HFFc6 (cell line): ENCODE measurements at places on chromosomes 6 and 20. TPM values are rescaled to one million over a fixed set of nuclear protein-coding genes. Genes with fewer than 3 reads are reported as not detected.
A peak's percentile ranks its signal among the peaks of the same experiment; 100 is the strongest.

COL9A1 gene
- total RNA-seq, result not detected in 3 replicates

- peaks cover 3% of the 10 kb centered on the region for H3K27me3 ChIP-seq
- no peaks in the 10 kb centered on the region for H3K36me3 ChIP-seq
- no peak overlapping the region for H3K4me3 ChIP-seq
- no peak for DNase-seq
- no peak overlapping the region for H3K27ac ChIP-seq
- peaks cover 36% of the 10 kb centered on the region for H3K4me1 ChIP-seq
Measured at GRCh38 chr6:21918041-21918440, 324.5 kb downstream of the SOX4 start.

DNA sequence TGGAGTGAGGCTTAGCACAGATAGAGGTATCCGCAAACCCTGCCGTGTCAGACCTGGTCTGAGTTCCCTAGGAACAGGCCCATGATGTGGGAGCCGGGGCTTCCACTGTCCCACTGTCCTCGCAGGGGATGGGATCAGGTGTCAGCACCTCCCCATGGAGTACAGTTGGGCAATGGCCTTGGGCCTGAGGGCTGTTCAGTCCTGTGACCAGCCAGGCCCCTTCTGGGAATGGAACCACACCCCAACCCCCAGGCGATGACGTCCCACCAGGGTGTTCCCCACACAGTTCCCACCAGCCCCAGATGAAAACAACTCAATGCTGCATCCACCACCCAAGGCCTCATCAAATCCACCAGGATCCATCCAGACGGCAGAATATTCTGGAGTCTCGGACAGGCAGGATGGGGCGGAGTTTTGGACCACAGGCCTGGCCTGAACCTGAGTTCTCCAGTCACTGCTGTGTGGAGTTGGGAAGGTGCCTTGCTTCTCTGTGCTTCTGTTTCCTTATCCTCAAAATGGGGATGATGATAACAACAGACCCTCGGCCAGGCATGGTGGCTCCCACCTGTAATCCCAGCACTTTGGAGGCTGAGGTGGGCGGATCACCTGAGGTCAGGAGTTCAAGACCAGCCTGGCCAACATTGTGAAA is 62.2 kb downstream of the UBE2V1 start:
- no peaks in the 10 kb centered on the region for H3K36me3 ChIP-seq
- H3K4me1 ChIP-seq, result peaks cover 33% of the 10 kb centered on the region
- H3K4me3 ChIP-seq, result no peak overlapping the region
- no peak for DNase-seq

GRCh38 chr6:22152841-22153240 is 144.0 kb downstream of the PRL start:
- no peak overlapping the region for H3K27ac ChIP-seq
- no peak for DNase-seq
- H3K4me3 ChIP-seq, result no peak overlapping the region
- H3K4me1 ChIP-seq, result peaks cover 14% of the 10 kb centered on the region
- no peaks in the 10 kb centered on the region for H3K36me3 ChIP-seq

NKX2-4 gene
- not detected in 3 replicates for total RNA-seq

DNA sequence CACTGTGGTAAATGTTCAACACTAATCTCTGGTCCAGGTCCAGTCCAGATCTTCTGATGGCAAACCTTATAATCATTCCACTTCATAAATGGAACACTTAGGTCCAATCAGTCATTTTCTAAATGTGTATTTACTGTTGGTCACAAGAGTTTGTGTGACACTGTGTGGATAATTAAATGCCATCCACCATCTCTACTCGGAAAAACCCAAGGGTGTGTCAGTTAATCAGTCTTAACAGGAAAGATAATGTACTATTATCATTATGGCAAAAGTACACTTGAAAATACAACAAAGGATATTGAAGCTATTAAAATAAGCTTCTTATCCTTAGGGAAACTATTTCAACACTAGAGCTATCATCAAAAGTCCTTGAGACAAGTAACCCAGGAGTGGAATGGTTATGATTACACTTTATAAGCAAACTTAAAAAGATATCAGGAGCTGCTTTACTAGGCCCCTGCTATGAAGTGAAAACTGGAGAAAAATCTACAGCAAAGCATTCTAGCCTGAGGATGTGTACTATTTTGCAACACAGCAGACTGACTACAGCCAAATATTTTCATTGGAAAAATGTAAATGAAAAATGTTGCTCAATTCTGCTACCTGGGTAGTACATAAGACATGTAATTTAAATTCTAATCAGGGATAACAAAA is 227.9 kb downstream of the LAMA2 start:
- peaks cover 2% of the 10 kb centered on the region; the same call in 1 of the 2 replicates for H3K27me3 ChIP-seq
- DNase-seq, result no peak
- peaks cover 4% of the 10 kb centered on the region for H3K4me1 ChIP-seq
- no peaks in the 10 kb centered on the region for H3K36me3 ChIP-seq
- H3K4me3 ChIP-seq, result no peak overlapping the region
- no peak overlapping the region for H3K27ac ChIP-seq

HLA-DQB2 gene
- total RNA-seq, result not detected in 3 replicates

GRCh38 chr20:2688041-2688591 is 4.5 kb upstream of the EBF4 start:
- no peak overlapping the region for H3K4me3 ChIP-seq
- peaks cover 8% of the 10 kb centered on the region for H3K4me1 ChIP-seq
- no peak for DNase-seq
- H3K27ac ChIP-seq, result no peak overlapping the region
- H3K27me3 ChIP-seq, result peaks cover 33% of the 10 kb centered on the region
- peaks cover 5% of the 10 kb centered on the region for H3K36me3 ChIP-seq

DNA sequence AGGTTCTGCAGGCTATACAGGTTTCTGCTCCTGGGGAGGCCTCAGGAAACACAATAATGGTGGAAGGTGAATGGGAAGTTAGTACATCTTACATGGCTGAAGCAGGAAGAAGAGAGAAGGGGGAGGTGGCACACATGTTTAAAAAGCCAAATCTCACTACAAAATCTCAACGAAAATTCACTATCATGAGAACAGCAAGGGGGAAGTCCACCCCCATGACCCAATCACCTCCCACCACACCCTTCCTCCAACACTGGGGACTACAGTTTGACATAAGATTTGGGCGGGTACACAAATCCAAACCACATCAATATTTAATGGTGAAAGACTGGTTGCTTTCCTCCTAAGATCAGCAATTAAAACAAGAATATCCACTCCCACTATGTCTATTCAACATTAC is 13.8 kb upstream of the POLR1H start:
- H3K4me3 ChIP-seq, result no peak overlapping the region
- H3K4me1 ChIP-seq, result peaks cover 37% of the 10 kb centered on the region

HUS1B gene
- 0.21 to 0.24 TPM in 2 of 3 replicates, not detected in the other for total RNA-seq

DNA sequence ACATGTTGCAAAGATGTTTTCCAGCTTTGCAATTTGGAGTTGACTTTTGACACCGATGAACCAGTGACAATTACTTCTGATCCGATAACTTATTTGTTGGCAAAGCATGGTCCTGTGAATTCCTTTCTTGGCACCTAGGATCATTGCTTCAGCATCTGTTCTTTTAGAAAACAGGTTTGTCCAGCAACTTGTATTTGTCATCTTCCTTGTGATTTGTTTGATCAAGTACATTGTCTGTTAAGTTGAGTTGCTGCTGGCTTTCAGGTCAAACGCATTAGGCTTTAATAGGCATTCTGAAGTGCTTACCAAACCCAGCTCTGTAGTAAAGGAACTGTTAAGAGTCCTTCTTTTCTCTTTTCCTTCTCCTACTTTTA is 192.4 kb upstream of the ZNF217 start:
- H3K4me3 ChIP-seq, result no peak overlapping the region
- H3K4me1 ChIP-seq, result peaks cover 52% of the 10 kb centered on the region
- H3K27me3 ChIP-seq, result no peaks in the 10 kb centered on the region; the same call in 1 of the 2 replicates
- H3K36me3 ChIP-seq, result no peaks in the 10 kb centered on the region
- no peak for DNase-seq
- H3K27ac ChIP-seq, result no peak overlapping the region

DNA sequence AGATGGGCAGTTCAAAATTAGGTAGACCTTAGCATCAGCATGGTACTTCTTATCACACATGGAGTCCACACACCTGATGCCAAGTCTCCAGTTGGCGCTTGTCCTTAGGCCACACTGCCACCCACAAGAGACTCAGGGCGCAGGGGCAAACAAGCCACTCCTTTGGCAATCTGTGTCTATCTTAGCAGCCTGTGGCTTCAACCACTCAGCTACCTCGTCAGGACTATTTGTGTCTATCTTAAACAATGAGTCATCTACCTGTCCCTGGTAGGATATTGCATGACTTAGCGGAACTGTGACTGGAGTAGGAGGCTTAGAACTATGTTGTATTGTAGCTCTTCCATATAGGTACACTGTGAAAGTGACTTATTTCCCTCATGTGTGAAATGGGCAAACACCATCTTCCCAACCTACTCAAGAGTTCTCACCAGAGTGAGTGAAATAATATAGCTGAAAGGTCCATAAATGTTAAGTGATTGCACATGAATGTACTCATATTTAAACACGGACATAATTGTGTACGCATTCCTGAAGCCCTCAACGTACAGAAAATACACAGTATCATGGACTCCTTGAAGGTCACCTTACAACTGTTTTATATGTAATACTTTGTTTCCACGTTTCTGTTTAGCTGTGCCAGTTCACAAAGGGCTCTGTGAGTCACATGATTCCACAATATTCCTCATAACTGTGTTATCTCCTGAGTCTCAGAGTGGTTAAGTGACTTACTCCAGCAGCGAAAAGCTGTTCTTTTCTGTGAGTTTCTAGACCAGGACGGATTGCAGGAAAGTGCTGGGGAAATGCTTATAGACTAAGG is 1.6 kb downstream of the TRIM27 start:
- H3K27me3 ChIP-seq, result no peaks in the 10 kb centered on the region; the same call in 1 of the 2 replicates
- peak overlapping the region; percentile 82 for H3K27ac ChIP-seq
- peak overlapping the region; percentile 93 for H3K4me3 ChIP-seq
- peaks cover 36% of the 10 kb centered on the region for H3K36me3 ChIP-seq
- peaks cover 26% of the 10 kb centered on the region for H3K4me1 ChIP-seq
- DNase-seq, result peak; percentile 25

GRCh38 chr6:94769197-94769596 is 808.1 kb upstream of the MANEA start:
- H3K27me3 ChIP-seq, result no peaks in the 10 kb centered on the region
- no peak overlapping the region for H3K4me3 ChIP-seq
- H3K36me3 ChIP-seq, result no peaks in the 10 kb centered on the region
- H3K4me1 ChIP-seq, result no peaks in the 10 kb centered on the region
- H3K27ac ChIP-seq, result no peak overlapping the region

NUP43 gene
- 29.5 to 43.3 TPM (median 33.0 TPM) in 3 replicates for total RNA-seq

OPRM1 gene
- not detected in 3 replicates for total RNA-seq

- H3K27ac ChIP-seq, result no peak overlapping the region
- H3K36me3 ChIP-seq, result no peaks in the 10 kb centered on the region
- H3K4me1 ChIP-seq, result no peaks in the 10 kb centered on the region
- no peak overlapping the region for H3K4me3 ChIP-seq
Measured at GRCh38 chr6:66496659-66497058, 789.6 kb upstream of the EYS start.

- DNase-seq, result no peak
- peaks cover 75% of the 10 kb centered on the region for H3K4me1 ChIP-seq
- peak overlapping the region; percentile 99 for H3K27ac ChIP-seq
Measured at GRCh38 chr20:49280463-49281058, 2.7 kb upstream of the ZNFX1 start.

SNX9 gene
- total RNA-seq, result 37.2 to 46.6 TPM (median 38.7 TPM) in 3 replicates

TNFRSF6B gene
- total RNA-seq, result 0.27 to 1.8 TPM (median 1.3 TPM) in 3 replicates

NMBR gene
- not detected in 3 replicates for total RNA-seq

TXLNB gene
- 0.08 TPM in 1 of 3 replicates, not detected in the others for total RNA-seq

- H3K27me3 ChIP-seq, result no peaks in the 10 kb centered on the region
- DNase-seq, result peak; percentile 88
- peak overlapping the region; percentile 79 for H3K4me3 ChIP-seq
- no peaks in the 10 kb centered on the region for H3K36me3 ChIP-seq
Measured at GRCh38 chr6:16420715-16421461, 182.5 kb downstream of the GMPR start.

FLRT3 gene
- total RNA-seq, result not detected in 3 replicates

ZNF334 gene
- 1.3 to 1.6 TPM (median 1.5 TPM) in 3 replicates for total RNA-seq

SLC35B3 gene
- 24.1 to 27.9 TPM (median 25.9 TPM) in 3 replicates for total RNA-seq

VNN1 gene
- 0.07 to 0.09 TPM in 2 of 3 replicates, not detected in the other for total RNA-seq

SALL4 gene
- total RNA-seq, result 0.33 to 0.97 TPM (median 0.60 TPM) in 3 replicates

DNA sequence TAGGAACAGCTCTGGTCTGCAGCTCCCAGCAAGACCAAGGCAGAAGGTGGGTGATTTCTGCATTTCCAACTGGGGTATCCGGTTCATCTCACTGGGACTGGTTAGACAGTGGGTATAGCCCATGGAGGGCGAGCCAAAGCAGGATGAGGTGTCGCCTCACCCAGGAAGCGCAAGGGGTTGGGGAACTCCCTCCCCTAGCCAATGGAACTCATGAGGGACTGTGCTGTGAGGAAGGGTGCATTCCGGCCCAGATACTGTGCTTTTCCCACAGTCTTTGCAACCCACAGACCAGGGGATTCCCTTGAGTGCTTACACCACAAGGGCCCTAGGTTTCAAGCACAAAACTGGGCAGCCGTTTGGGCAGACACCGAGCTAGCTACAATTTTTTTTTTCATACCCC is 21.8 kb downstream of the HDDC2 start:
- no peaks in the 10 kb centered on the region; the same call in 1 of the 2 replicates for H3K27me3 ChIP-seq
- H3K4me3 ChIP-seq, result no peak overlapping the region
- no peak for DNase-seq
- peaks cover 49% of the 10 kb centered on the region for H3K36me3 ChIP-seq

UBE2V1 gene
- 184 to 206 TPM (median 206 TPM) in 3 replicates for total RNA-seq

GRCh38 chr6:147248859-147249258 is 44.6 kb downstream of the STXBP5 start:
- peaks cover 54% of the 10 kb centered on the region for H3K36me3 ChIP-seq
- no peak for DNase-seq
- no peaks in the 10 kb centered on the region; the same call in 1 of the 2 replicates for H3K27me3 ChIP-seq
- H3K4me1 ChIP-seq, result no peaks in the 10 kb centered on the region

DNA sequence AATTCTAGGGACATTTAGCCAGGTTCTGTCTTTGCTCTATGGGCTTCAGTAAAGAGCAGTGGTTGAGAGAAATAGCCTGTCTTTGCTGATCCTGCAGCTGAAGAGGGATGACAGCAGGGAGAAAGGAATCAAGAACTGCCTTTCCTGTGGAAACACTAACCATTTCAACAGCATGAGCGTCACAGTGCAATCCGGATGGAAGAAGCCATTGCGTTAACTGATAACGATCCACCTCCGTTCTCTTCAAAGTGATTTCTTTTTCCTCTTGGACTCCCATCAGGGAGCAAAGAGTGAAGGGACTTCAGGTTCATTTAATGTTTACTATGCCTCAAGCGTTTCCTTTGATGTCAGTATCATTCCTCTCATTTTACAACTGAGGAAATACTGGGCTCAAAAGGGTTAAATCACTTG is 35.2 kb upstream of the EEF1E1 start:
- DNase-seq, result no peak
- H3K36me3 ChIP-seq, result no peaks in the 10 kb centered on the region
- H3K4me1 ChIP-seq, result peaks cover 14% of the 10 kb centered on the region
- peaks cover 2% of the 10 kb centered on the region for H3K27me3 ChIP-seq
- no peak overlapping the region for H3K4me3 ChIP-seq
- H3K27ac ChIP-seq, result no peak overlapping the region

MYBL2 gene
- total RNA-seq, result 9.3 to 20.4 TPM (median 17.0 TPM) in 3 replicates
